Renal cortical epithelial cell (primary cell): ENCODE measurements at places on chromosomes 7 and 10. TPM values are rescaled to one million over a fixed set of nuclear protein-coding genes. Genes with fewer than 3 reads are reported as not detected.

SVOPL gene
- total RNA-seq: under 0.01 and 0.05 TPM in 2 replicates

DNA sequence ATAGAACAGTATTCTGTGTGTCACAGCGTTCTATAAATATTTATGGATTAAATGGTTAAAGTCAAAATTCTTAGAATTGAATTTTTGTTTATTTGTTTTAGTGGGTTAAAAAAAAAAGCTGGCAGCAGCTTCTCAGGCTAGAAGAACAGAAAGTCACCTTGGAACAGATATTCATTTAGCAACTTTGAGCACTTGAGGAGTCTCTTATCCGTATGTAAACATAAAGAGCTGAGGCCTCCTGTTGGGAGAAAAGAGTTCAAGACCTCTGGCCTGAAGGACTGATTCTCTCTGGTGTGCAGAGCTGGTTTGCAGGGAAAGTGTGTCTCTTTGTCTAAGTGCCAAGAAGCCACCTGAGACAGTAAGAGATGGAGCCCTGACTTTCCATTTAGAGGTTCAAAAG lies 109.9 kb downstream of the HERPUD2 start:
- no peak for DNase-seq

PTTG1IP2 gene
- total RNA-seq: not detected in 2 replicates

DNA sequence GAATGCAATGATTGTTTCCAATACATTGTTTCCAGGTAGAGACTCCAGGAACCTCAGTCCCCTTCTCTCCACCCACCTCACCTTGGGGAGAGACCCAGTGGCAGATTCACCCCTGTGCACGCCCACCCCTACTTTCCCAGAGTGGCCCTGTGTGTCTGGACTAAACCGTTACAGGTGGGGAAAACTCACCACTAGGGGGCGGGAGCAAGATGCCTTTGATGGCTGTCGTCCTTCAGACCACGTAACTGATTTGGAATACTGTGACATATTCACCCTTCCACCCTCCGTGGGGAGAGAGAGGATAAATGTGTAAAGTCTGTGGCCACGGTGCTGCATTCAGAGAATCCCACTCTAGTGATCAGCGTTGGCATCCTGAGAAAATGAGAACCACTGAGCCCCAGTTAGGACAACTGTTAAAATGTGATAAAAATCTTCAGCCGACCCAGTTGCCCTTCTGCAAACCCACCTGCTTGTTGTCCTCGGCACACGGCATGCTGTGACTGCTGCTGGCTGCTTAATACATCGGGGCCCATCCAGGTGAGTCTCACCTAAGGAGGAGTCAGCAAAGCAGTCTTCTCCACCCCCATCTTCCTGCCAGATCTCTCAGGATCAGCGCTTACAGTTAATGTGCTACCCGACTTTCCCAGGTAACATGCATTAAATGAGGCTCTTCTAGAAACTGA lies 41.5 kb upstream of the NMT2 start:
- DNase-seq: peak; percentile 61

DNA sequence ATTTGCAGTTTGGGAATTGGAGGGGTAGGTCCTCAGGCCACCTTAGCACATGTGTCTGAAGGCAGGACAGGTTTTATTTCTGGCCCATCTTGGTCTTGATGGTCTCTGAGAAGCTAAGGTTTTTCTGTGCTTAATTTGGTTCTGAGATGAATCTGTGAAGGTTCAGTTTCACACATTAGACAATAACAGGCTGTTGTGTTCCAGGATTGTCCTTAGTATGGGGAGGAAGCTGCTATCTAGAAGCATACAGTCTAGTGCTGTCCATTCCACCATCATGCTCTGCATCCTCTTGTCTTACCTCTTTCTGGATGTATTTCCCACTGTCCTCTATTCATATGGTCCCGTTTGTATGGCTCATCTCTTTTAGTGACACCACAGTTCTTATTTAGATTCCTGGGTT lies 7.1 kb downstream of the UBE2D1 start:
- DNase-seq: no peak

DNA sequence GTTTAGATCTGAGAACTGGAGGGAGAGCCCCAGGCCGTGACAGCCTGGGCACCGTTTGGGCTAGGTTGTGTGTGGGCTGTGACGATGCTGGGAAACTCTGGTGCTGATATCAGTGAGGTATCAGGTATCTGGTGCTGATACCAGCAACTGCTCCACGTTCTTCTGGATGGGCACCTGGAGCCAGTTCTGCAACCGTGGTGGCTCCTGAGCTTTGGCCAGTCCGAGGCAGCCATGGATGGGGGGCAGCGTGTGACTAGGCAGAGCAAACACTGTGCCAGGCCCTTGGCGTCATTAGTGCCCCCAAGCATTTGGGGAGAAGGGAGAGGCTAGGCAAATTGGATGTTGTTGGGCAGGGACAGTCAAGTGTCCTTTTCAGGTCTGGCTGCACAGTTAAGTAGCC lies 57.9 kb downstream of the ZNF467 start:
- no peak for DNase-seq

NOS3 gene
- 0.15 and 0.35 TPM in 2 replicates for total RNA-seq

DNA sequence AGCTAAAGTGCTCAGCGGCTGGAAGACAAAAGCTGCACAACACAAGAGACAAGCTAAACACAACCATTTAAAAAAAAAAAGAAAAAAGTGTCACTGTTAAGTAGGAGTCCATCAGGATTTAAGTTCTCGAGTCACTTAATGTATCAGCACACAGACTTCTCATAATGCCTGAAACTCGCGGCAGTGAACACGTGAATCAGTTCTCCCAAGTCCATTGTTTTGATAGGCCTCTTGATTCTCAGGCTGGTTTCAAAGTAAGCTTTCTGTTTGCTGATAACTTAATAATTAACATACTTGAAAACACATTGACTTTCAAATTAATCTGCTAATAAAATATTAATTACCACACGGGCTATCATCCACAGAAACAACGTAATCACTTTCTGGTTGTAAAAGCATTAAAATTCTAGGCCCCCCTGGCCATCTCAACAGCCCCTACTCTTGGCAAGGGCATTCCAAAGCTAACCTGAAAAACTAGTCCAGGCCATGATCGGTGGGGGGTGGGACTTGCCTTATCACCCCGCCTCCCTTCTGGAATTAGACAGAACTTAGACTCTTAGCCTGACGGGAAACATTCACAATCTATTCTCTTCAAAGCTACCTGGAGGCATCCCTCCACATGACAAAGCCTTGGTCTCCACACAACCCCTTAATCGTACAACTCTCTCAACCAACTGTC lies 129.0 kb downstream of the DIP2C start:
- DNase-seq: peak; percentile 94

ZNF804B gene
- total RNA-seq: not detected in 2 replicates

DNA sequence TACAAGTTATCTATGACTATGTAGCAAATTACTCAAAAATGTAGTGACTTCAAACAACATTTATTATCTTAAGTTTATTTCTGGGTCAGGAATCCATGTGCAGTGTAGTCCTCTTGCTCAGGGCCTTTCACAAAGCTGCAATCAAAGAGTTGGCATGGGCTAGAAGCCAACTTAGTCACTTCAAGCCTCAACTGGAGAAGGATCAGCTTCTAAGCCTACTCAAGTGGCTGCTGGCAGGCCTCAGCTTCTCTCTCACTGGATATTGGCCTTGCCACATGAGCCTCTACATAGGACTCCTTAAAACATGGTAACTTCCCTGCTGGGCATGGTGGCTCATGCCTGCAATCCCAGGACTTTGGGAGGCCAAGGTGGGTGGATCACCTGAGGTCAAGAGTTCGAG lies 5.0 kb upstream of the NFE2L3 start:
- DNase-seq: peak; percentile 19

FAM25G gene
- not detected in 2 replicates for total RNA-seq

DNA sequence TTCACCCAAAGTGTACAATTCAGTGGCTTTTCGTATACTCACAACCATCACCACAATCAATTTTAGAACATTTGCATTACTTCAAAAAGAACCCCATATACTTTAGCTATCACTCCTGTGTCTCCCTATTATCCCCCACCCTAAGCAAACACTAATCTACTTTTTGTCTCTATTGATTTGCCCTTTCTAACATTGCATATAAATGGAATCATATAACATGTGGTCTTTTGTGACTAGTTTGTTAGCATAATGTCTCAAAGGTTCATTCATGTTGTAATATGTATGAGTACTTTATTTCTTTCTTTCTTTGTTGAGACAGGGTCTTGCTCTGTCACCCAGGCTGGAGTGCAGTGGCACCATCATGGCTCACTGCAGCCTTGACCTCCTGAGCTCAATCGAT lies 21.0 kb upstream of the DNAJC12 start:
- DNase-seq: no peak
